ENCODE measurements at places on chromosomes 13 and 19.

GRCh38 chr13:32752997-32753606, 166.8 kb downstream of the PDS5B start:
- no peak for DNase-seq

GRCh38 chr13:33679658-33680012, 138.3 kb upstream of the RFC3 start:
- DNase-seq: no peak

DNA sequence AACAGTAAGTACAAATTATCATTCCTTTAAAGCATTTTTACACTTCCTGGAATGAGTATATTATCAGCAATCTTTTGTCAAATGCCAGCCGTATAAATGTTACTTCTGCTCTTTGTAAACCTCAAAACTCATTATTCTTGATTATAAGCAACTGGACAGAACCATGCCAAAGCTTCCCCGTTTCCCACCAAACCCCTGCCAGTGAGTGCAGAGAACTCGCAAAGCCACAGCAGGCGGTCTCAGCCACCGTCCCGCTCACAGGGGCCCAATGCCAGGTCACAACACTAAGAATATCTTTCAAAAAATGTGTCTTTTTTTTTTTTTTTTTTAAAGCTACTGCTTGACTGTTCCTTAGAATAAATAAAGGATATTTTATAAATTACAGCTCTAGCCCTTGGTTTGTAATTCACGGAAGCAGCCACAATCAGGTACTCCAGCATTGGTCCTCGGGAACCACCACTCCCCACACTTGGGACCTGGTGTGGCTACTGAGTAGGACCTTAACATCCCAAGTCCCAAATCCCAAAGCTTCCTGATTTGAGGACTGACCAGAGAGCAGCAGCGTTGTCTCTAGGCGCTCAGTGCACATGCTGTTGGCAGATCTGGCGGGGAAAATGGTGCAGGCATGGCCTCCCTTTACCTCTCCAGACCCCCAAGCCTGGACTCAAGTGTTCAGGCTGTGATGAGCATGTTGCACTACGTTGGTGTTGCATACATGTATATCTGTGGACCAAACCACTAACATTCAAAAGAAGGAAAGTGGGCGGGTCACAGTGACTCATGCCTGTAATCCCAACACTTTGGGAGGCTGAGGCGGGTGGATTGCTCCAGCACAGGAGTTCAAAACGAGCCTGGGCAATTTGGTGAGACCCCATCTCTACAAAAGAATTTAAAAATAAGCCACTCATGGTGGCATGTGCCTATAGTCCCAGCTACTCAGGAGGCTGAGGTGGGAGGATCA, 19.0 kb downstream of the KCTD15 start:
- no peak for DNase-seq

DNA sequence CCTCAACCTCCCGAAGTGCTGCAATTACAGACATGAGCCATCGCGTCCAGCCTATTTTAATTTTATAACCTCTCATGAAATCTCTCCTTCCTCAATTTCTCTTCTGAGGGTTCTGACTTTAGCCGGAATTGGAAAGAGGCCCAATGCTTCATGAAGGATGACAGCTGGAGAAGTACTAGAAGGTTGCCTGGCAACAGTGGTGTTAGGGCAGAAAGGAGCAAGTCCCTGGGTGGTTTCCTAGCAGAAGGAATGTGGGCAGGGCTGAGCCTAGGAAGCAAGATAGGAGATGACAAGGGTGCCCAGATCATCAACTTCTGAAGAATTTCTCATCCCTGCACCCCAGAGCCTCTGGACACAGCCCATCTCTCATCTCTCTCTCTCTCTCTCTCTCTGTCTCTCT, 25.8 kb downstream of the CACNG6 start:
- no peak for DNase-seq

DNA sequence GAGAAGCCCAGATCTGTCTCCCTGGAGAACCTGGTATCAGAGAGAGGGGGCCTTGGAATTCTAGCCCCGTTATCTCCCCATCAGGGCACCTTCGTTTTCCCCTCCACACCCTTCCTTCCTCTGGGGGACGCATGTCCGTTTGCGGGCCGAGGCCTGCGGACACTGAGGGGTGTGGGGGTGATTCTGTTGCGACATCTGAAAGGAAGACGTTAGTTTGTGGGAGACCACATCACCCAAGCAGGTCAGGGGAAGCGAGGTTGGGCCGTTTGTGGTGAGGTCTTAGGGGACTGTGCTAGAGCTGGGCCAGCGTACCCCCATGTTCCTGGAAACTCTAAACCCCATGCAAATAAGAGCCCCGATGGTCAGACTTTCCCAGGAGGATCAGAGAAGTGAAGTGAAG, 3.7 kb upstream of the HSH2D start:
- no peak for DNase-seq

- no peak for DNase-seq
Observed at GRCh38 chr19:20667281-20667680, 5.9 kb upstream of the ZNF626 start.

- no peak for DNase-seq
Observed at GRCh38 chr19:21604951-21605476, 99.6 kb downstream of the ZNF429 start.

DNA sequence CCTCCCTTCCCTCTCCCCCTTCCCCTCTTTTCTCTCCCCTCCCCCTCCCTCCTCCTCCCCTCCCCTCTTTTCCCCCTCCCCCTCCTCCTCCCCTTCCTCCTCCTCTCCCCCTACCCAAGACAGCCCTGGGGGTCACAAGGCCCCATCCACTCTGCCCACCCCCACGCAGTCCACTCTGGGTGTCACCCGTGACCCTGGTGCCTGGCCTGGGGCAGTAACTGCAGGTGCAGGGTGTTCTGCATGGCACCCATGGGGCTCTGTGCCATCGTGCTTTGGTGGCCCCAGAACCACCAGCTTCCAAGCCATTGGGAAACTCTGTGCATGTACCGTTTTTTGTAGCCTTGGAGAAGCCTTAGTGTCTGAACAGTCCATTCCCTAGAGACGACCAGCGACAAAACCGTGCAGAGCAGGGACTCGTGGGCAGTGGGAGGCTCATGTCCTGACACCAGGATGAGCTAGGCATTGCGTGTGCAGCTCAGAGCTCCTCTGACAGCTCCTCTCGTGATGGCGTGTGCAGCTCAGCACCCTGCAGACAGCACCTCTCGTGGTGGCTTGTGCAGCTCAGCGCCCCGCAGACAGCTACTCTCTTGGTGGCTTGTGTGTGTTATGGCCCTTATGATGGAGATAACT, 43.7 kb upstream of the F7 start:
- no peak for DNase-seq

- no peak for DNase-seq
Observed at GRCh38 chr13:75016225-75016624, 465.7 kb downstream of the TBC1D4 start.

DNA sequence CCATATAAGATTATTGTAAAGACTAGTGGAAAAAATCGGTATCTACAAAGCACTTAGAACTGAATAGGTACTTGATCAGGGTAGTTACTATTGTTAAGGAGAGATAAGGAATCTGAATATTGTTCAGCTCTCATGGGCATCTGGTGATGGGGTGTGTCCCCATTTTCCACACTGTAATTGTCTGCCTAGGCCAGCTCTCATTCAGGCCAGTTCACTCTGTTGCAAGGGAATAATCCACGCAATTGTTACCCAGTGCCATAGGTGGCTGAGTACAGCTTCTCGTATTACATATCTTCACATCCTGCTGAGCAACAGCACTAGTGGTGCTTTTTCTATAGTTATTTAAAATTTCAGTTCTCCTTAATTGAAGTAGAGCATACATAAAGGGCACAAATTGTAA, 45.6 kb upstream of the C13orf42 start:
- no peak for DNase-seq

- no peak for DNase-seq
Observed at GRCh38 chr13:47094734-47095434, 198.0 kb upstream of the HTR2A start.

GRCh38 chr13:63864171-63864902, 2448.7 kb upstream of the PCDH20 start:
- no peak for DNase-seq

GRCh38 chr13:46679369-46680120, 117.4 kb downstream of the ESD start:
- DNase-seq: no peak

DNA sequence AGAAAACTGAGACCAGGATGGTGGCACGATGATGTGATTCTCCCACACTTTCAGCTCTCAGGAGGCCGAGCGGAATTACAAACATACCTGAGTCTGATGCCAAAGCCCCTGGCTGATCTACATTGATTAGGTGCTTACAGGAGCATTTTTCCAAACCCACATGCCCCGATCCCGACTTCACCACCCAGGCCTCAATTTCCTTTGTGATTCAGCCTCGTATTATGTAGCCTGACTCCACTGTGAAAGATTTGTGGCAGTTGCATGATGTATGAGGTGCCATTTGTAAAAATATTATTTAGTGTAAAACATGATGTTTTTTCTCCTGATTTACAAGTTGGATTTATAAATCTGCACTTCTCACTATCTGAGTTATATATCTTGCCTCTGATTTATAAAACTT, 118.0 kb downstream of the TSHZ3 start:
- no peak for DNase-seq

- no peak for DNase-seq
Observed at GRCh38 chr19:403221-404027, 5.5 kb downstream of the C2CD4C start.

- peak; percentile 81 for DNase-seq
Observed at GRCh38 chr19:13117772-13118423, at the start of gene NACC1. Gene NACC1 (plus strand): TSS chr19:13118264. CDS start chr19:13135208, 16,944 bp downstream.

- DNase-seq: no peak
Observed at GRCh38 chr19:17086120-17086519, 10.5 kb downstream of the MYO9B start.

- no peak for DNase-seq
Observed at GRCh38 chr13:45456196-45456972, 8.4 kb upstream of the COG3 start.

DNA sequence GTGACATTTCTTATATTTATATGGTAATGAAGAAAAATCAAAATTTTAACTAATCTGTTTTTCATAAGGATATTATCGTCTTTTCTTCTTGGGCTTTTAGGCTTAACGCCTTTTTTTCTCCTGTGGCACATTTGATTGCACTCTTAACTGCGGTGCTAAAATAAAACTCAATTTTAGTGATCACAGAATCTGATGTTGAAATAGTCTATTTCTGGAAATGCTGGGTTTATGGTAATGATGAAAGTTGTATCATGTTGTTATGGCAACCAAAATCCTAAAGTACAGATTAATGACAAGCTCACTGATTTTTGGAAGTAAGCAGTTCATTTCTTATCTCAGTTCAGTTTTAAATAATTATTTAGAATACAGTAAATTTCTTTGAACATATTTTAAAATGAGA, 85.3 kb downstream of the COG6 start:
- no peak for DNase-seq

DNA sequence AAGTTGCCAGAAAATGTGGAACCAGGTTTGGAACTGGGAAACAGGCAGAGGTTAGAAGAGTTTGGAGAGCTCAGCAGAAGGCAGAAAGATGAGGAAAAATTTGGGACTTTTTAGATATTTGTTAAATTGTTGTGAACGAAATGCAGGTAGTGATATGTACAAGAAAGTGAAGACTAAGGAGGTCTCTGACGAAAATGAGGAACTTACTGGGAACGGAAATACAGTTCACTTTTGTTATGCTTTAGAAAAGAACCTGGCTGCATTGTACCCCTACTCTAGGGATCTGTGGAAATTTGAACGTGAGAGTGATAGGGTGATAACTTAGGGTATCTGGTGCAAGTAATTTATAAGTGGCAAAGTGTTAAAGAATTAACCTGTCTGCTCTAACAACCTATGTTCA, 632.4 kb downstream of the SLITRK5 start:
- no peak for DNase-seq

GRCh38 chr19:41624515-41624914, 2.4 kb downstream of the CEACAM4 start:
- no peak for DNase-seq

- no peak for DNase-seq
Observed at GRCh38 chr19:51359294-51359693, 6.9 kb downstream of the ETFB start.

DNA sequence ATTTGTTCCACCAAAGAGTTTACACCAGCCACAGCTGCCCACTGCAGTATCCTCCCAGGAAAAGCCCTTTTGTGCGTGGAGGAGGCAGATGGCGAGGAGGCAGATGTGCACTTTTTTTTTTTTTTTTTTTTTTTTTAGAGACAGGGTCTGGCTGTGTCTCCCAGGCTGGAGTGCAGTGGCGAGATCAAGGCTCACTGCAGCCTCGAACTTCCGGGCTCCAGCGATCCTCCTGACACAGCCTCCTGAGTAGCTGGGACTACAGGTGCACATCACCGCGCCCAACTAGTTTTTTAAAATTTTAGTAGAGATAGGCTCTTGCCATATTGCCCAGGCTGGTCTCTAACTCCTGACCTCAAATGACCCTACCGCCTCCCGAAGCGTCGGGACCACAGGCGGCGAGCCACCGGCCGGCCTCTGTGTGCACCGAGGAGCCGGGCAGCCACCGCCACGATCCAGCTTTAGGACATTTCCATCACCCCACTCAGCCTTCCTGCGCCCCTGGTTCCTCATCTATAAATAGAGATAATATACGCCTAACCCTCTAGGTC, 563 bp upstream of the PDCD5 start:
- DNase-seq: no peak

GRCh38 chr13:94860981-94861407, 148.6 kb upstream of the SOX21 start:
- no peak for DNase-seq

GRCh38 chr13:48138270-48138669, 43.4 kb upstream of the MED4 start:
- no peak for DNase-seq

- DNase-seq: no peak
Observed at GRCh38 chr13:59346999-59347723, 816.6 kb downstream of the DIAPH3 start.

- no peak for DNase-seq
Observed at GRCh38 chr19:18696023-18696422, 12.5 kb downstream of the CRTC1 start.

- DNase-seq: peak; percentile 22
Observed at GRCh38 chr13:39600766-39601165, 2.2 kb downstream of the LHFPL6 start.

GRCh38 chr13:97057176-97057575, 62.9 kb upstream of the OXGR1 start:
- no peak for DNase-seq
